Body of pancreas (tissue), 4 donors: ENCODE measurements at places on chromosomes 6 and 20.

DNA sequence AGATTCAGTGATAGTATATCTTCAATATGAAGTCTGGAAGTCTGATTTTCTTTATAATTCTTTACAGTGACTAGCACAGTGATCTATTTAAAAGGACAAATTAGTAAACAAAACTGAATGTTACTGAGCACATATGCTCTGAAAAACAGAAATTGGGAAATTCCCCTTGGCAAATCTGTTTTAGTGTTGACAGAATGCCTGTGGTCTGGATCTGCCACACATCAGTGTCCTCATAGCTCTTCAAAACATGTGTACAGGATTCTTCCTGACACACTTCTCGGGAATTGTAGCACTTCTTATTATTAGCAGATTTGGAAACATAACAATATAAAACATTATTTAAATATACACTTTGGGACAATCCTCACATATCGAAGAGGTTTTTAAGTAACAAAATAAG, 354.3 kb downstream of the COL12A1 start:
- DNase-seq, result no peak
- H3K27me3 ChIP-seq, result no peaks in the 10 kb centered on the region
- no peaks in the 10 kb centered on the region for H3K36me3 ChIP-seq
- no peak overlapping the region for H3K4me3 ChIP-seq
- H3K27ac ChIP-seq, result no peak overlapping the region

- no peak overlapping the region for H3K4me3 ChIP-seq
- DNase-seq, result no peak
- no peak overlapping the region for H3K27ac ChIP-seq
- no peaks in the 10 kb centered on the region for H3K27me3 ChIP-seq
Observed at GRCh38 chr6:31037682-31038081, 27.4 kb downstream of the MUC22 start.

DNA sequence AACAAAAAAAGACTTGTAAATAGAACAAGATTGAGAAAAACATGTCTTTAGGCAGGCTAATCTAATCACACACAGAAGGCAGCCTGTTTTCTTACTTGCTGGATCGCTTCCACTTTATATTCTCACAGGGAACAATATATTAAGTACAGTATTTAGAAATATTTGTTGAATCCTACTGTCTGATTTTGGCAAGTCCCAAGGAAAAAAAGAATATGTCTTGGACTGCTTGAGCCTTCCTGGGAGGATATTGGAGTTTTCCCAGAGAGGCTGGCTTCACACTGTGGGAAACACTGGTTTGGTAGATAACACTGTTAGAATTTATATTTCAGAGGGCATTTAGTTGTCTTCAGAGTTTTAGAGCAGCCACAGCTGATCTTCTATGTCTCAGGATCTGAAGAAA, 229.7 kb downstream of the PRL start:
- H3K36me3 ChIP-seq, result no peaks in the 10 kb centered on the region
- H3K27ac ChIP-seq, result no peak overlapping the region
- no peak overlapping the region for H3K4me3 ChIP-seq
- no peak for DNase-seq

- DNase-seq, result no peak
- no peaks in the 10 kb centered on the region for H3K4me1 ChIP-seq
- no peaks in the 10 kb centered on the region for H3K36me3 ChIP-seq
Observed at GRCh38 chr6:96613291-96613999, 50.5 kb downstream of the FHL5 start.

DNA sequence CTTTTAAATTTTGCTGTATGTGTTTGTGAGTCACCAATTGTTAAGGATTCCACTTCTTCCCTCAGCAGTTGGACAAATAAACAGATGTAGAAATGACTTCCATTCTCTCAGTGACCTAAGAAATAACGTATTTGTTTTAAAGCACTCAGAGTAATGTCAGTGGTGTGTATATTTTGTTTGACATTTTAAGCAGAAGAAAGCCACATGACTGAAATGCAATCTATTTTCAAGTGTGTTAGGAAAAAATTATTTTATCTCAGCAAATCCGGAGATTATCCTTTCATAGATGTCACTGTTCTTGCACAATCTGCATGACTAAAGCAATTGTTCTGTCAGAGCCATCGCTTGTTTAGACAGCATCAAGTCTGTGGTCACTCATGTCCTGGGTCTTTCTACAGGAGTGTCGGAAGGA, 77.1 kb downstream of the JAG1 start:
- no peak overlapping the region for H3K4me3 ChIP-seq
- H3K27ac ChIP-seq, result no peak overlapping the region
- no peak for DNase-seq
- no peaks in the 10 kb centered on the region for H3K27me3 ChIP-seq

DNA sequence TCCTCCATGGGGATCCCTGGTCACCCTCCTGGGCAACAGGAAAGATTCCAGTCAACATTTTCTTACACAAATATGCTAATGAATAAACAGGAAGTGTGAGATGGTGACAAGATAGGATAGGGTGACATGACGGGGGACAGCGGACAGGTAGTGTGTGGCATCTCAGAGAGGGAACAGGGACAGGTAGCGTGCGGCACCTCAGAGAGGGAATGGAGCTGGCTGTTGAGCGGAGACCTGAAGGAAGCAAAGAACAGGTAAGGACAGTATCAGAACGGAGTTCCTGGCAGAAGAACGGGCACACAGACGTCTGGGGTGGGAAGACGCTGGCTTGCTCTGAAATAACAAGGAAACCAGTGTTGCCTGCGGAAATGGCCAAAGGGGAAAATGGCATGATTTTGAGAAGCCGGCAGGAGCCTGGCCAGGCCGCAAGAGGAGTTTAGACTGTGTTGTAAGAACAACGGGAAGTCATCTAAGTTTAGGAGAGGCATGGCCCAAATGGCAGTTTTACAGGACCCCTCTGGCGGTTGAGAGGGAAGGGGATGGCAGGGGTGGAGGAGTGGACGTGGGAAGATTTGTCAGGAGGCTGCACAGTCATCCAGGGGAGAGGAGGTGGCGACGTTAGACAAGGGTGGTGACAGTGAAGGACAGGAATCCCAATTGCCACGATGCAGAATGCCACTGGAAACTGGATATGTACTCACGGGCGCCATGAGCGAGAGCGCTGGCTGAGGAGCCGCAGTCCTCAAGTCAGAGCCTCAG, 111.6 kb downstream of the JPH2 start:
- no peaks in the 10 kb centered on the region for H3K36me3 ChIP-seq
- H3K27me3 ChIP-seq, result no peaks in the 10 kb centered on the region
- DNase-seq, result no peak
- no peak overlapping the region for H3K4me3 ChIP-seq
- no peak overlapping the region for H3K27ac ChIP-seq
- no peaks in the 10 kb centered on the region for H3K4me1 ChIP-seq

- no peaks in the 10 kb centered on the region for H3K4me1 ChIP-seq
- no peaks in the 10 kb centered on the region for H3K27me3 ChIP-seq
- no peak for DNase-seq
- no peaks in the 10 kb centered on the region for H3K36me3 ChIP-seq
Observed at GRCh38 chr6:7832904-7833750, 77.5 kb downstream of the TXNDC5 start.

DNA sequence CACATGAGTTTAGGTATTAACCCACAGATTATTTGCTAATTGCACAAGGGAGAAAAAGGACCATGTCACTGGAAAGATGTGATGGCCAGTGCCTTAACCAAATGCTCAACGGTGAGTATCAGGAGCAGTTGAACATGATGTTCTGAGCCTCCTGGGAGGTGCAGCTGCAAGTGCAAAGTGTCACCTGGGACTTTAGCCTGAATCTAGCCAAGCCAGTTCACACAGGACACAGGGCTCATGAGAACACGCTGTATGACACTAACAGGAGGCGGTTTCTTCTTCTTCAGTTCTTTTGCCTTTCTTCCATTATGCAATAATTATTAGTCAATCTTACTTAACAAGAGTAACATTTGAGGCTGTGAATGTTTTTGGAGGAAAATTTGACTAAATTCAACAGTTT, 225.3 kb downstream of the THBS2 start:
- no peak for DNase-seq
- no peaks in the 10 kb centered on the region for H3K27me3 ChIP-seq
- no peak overlapping the region for H3K4me3 ChIP-seq
- no peak overlapping the region for H3K27ac ChIP-seq
- no peaks in the 10 kb centered on the region for H3K36me3 ChIP-seq

DNA sequence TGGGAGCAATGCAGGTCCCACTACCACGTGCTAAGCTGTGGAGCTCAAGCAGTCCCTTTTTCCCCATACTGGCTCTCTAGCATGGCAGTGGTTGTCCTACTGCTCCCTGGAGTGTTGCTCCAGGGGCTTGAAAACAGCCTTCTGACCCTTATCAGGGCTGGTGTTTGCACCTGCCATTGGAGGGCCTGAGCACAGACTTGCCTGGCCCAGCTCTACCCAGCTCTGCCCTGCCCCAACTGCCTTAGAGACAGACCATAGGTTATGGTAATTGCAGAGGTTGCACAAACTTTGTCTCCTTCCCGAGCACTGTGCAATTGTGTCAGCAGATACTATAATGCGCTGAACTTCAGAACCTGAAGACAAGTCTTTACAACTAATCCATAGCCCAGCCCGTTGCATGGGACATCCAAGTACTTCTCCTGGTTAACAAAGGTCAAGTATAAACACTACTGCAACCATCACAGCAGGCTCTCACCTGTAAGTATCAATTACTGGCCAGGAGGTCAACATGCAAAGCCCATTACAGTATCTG, 58.7 kb downstream of the PDSS2 start:
- H3K4me3 ChIP-seq, result no peak overlapping the region
- no peaks in the 10 kb centered on the region for H3K4me1 ChIP-seq
- no peaks in the 10 kb centered on the region for H3K36me3 ChIP-seq
- DNase-seq, result no peak
- no peak overlapping the region for H3K27ac ChIP-seq
- H3K27me3 ChIP-seq, result no peaks in the 10 kb centered on the region
